ENCODE measurements at places on chromosomes 3 and 15.

- DNase-seq = peak; percentile 60
Measured at GRCh38 chr3:175679568-175679967, 820.4 kb downstream of the NAALADL2 start.

- DNase-seq = no peak
Measured at GRCh38 chr15:53710906-53711305, 48.6 kb downstream of the WDR72 start.

DNA sequence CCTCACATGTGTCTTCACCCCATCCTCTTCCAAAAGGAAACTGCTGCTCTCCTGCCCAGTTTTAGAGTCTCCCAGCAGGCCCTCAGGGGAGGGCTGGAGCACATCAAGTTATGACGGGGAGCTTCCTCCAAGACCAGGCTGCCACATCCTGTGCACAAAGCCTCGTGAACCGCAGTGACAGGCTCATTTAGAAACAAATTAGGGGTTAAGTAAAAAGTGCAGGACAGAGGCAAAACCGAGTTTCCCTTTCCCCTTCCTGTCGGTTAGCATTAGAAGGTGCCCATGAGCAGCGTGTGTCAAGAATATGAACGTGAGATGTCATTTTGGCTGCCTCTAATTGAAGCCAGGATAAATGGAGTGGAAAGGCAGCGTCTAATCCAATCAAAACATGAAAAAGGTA, 199.7 kb downstream of the ARRDC4 start:
- DNase-seq = no peak

DNA sequence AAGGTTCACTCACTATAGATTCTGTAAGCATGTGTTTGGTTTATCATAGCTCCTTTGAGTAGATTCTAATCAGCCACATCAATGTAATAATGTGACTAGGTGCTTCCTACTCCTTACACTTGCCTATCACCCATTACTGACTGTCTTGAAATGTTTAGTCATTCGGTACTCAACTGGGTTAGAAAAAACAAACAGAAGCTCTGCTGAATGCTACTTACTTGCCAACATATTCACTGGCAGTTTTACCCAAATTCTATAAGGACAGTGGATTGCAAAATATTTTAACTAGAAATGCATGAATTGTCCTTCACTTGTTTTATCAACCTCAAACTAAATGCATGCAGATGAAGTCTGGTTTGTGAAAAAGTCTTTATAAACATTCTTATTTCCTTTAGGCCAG, 352.1 kb upstream of the ALCAM start:
- DNase-seq = no peak

DNA sequence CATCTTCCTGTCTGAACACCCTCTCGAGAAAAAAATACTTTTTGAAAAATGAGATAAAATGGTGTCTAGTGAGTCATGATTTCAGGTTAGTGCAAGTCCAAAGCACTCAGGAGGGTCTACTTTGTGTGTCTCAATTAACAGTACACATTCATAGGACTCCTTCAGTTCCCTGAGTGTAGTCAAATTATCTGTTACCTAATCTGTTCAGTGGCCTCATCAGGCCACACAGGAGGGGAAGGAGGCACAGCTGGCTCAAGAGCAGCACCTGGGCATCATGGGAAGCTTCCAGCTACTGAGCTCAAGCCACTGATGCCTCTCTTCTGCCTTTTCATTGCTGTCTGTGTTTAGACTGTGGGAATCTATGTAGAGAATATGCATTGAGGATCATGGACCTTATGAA, 341.4 kb upstream of the SGO1 start:
- DNase-seq = no peak

- DNase-seq = no peak
Measured at GRCh38 chr3:10400050-10400748, 79.3 kb upstream of the SEC13 start.

DNA sequence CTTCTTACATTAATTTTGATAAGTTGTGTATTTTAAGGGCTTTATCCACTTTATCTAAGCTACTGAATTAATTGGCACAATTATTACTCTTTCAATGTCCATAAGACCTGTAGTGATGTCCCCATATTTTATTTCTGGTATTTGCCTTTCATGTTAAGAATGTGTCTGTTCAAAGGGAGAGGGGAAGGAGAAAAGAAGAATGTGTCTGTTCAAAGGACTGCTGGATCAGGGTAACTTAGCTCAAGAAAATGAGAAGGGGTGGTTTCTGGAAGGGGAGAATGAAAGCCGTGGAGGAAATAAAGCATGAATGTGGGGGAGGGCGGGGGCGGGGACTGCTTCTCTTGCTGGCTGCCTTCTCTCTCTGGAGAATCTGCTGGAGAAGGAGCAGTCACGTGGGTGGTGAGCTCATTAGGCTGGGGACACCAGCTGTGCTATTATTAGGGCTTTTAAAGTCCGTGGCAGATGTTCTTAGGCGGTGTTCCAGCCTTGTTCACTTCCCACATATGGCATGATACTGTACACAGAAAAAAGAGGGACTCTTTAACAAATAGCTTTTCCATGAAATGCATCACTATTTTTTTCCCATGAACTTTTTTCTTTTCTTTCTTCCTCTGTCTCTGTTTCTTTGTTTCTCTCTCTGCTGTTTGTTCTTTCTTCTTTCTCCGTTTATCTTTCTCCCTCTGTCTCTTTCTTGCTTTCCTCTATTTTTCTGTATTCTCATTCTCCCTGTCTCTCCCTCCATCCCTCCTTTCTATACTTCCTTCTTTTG, 63.7 kb upstream of the ULK4 start:
- peak; percentile 99 for DNase-seq

DNA sequence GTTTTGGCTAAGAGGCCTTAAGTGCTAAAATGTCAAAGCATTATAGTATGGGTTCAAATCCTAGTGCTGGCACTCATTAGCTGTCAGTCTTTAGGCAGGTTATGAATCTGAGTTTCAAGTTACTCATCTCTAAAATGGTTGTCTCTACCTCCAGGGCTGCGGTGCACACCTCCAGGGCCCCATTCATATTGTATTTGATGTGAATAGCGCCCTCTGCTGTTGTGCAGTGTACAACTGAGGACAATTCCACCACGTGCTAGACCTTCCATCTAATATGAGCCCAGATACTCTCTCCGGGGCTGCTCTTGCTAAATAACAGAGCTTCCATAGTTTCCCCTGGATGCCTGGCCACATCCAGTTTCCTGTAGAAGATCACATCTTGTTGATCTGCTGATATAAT, 54.3 kb downstream of the OXNAD1 start:
- no peak for DNase-seq

- peak; percentile 88 for DNase-seq
Measured at GRCh38 chr3:124688581-124689454, 41.4 kb upstream of the UMPS start.

DNA sequence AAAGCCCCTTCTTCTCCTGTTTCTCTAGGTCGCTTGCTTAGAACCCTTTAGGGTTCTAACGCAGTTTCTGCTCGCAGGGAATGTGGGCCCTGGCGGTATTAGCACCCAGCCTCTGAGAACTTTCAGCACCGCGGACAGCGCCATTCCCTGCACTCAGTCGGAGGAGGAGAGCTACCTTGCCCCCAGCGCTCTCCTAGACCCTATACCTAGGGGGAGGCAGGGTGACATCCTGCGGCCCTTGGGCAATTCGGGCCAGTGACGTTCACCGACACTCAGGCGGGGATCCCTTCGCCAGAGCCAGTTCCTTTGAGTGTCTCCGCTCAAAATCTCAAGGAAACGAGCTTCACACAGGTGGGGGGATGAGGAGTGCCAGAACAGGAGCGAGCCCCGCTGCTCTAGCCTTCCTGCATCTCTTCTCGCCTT, 1.3 kb downstream of the SLC7A14 start:
- DNase-seq = peak; percentile 89

DNA sequence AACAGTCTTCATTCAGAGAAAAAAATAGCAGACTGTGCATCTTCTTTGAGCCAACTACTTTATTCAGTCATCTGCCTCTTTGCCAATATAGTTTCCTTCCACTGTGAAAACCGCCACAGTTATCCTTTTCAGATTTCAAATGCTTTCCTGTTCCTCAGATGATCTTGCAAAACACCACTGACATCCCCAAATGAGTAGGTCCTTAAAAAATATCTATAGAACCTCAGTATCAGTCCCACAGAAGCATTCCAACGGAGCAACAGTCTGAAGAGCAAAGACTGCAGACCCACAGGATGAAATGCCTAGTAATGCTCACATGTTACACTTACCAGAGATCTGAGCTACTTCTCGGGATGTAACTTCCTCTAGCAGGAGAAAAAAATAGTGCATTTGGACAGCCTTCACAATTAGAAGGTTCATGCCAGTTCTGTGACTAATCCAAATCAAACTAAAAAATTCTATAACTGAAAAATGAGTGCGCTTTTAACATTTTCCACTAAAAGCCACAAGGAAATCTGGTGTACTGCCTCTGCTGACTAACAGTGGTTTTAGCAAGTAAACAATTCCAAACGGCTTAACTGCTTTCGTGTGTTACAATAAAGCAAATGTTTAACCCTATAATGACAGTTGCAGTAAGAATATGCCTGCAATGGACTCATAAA, at the start of gene ANKRD28:
Gene ANKRD28 (minus strand): TSS at position 338 of the 662 bp plus-strand sequence. CDS start 1,458 bp downstream, outside the sequence.
- DNase-seq = peak; percentile 83

- DNase-seq = no peak
Measured at GRCh38 chr3:30664459-30664858, 58.1 kb downstream of the TGFBR2 start.

- no peak for DNase-seq
Measured at GRCh38 chr15:45702041-45702440, 67.2 kb downstream of the SQOR start.

DNA sequence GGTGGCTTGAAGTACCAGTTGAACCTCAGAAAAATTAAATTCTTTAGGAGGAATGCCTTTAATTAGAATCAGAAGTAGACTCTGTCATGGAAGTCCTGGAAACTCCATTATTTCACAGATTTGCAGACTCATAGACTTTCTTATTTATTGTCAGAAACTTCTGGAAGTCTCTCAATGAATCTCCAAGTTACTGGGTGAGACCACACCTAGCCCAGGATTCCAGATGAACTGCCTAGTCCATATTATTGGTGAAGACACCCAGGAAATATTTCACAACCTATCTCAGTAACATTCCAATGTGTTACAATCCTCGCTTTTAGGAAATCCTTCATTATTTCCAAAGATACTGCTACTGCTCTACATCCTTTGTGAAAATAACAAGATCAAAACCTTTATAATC, 6.5 kb upstream of the THBS1 start:
- DNase-seq = no peak

DNA sequence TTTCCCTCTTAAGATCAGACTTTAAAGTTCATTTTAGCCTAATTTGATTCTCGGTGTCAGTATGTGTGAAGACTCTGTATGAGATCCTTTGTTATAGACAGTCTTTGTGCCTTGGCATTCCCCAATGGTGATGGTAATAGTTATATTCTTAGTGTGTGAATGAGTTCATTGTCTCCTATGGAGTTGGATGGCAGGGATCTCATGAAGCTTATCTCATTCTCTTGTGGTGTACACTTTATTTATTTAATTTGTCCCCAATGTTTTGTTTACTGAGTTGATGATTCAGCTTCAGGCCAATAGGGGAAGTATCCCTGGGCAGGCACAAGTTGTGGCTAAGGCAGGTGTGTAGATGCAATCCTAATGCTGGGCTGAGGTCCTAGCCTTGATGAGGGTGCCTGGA, 222.0 kb upstream of the DPPA4 start:
- no peak for DNase-seq

DNA sequence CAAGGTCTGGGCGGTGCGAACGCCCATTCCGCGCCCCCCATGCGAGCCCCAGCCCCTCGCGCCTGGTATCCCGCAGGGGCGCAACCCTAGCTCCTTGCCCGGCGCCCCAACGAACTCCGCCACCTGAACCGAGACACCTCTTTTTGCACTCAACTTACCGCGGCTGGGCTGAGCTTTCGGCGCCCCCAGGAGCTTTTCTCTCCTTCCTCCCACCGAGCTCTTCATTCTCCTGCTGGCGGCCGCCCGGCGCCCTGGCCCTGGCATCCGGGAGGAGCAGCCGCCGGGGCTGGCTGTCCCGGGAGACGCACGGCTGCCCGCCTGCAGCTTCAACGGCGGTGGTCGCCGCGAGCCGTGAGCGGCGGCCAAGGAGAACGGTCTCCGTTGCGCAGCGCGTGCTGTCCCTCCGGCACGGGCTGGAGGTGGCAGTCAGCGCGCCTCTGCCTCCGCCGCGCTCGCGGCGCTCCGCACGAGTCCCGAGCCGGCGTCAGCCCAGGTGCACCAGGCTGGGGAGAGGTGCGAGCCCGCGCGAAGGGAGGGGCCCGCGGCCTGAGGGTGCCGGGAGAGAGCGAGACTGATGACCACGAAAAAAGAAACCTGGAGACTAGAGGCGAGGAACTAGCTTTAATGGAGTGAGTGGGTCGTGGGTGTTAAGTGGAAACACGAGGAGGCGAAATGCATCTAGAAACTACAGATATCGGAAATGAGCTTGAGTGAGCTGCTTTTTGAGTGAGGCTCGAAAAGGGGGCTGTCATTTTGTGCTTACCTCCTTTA, 621.5 kb upstream of the ZNF385D start:
- peak; percentile 36 for DNase-seq

- DNase-seq = no peak
Measured at GRCh38 chr3:136957751-136958288, at the start of gene IL20RB. Gene IL20RB (plus strand): TSS chr3:136957983. CDS start chr3:136958114, 131 bp downstream.

DNA sequence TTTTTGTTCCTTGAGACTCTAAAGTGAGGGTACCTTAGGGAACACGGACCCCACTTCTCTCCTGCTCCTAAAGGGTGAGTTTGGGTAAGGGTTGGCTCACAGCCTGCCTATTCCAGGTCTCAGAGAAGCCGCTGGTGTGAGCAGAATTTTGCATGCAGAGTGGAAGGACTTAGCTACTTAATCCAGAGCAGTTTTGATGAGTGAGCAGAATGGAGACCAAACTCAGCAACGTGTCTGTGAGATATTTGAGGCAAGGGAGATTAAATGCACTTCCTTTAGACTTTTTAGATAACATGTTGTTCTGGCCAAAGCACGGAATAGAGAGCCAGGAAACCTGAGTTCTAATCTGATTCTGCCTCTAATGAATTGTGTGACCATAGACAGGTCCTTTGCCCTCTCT, 5.1 kb downstream of the SLC24A1 start:
- no peak for DNase-seq

DNA sequence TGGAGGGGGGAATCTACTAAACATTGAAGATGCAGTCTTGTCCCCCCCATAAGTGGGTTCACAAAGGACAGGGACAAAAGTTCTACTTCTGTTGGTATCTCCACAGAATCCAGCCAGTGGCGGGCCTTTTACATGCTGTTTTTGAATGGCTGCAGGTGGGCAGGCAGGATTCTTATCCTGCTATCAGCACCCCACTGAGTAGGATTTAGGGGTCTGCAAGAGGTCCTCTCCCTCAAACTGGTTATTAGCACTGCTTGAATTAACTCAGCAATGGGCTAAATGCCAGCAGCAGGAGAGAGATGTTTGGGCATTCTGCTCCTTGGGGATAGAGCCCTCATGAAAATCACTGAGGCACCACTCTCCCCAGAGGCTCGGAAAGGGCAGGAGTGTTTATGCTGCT, 40.3 kb downstream of the SEMA5B start:
- DNase-seq = no peak

DNA sequence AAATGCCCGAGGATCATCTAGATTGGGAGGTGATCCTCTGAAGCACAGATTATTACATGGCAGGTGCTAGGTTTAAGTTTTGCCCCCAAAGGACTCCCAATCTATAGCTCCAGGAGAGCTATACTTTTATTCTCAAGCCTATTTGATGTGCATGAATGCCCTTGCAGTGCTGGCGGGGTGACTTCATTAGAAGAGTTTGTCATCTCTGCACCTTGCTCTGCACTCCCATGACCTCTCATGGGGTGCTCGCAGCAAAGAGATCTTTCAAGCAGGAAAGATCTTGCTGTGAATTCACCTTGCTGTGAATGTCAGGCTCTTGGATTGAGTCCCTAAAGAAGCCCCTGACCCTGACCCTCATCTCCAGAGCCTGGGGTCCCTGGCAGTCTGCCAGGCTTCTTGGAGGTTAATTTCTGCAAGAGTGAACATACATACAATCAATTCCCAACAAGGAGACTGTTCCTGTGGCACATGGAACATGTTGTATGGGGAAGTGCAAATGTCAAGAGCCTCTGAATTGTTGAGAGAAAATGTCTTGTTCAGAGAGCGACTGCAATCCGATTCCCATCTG, 45.9 kb downstream of the FAM43A start:
- no peak for DNase-seq

All from tongue (tissue), 3 donors.